ENCODE measurements at places on chromosomes 2 and 18. TPM values are rescaled to one million over a fixed set of nuclear protein-coding genes. Genes with fewer than 3 reads are reported as not detected.

GRCh38 chr2:88452980-88453582, 588 bp upstream of the FOXI3 start:
- no peak for DNase-seq
- peak overlapping the region; percentile 39 for H3K4me3 ChIP-seq
- no peaks in the 10 kb centered on the region for H3K36me3 ChIP-seq
- H3K4me1 ChIP-seq = no peaks in the 10 kb centered on the region
- peaks cover 11% of the 10 kb centered on the region for H3K27me3 ChIP-seq

DNA sequence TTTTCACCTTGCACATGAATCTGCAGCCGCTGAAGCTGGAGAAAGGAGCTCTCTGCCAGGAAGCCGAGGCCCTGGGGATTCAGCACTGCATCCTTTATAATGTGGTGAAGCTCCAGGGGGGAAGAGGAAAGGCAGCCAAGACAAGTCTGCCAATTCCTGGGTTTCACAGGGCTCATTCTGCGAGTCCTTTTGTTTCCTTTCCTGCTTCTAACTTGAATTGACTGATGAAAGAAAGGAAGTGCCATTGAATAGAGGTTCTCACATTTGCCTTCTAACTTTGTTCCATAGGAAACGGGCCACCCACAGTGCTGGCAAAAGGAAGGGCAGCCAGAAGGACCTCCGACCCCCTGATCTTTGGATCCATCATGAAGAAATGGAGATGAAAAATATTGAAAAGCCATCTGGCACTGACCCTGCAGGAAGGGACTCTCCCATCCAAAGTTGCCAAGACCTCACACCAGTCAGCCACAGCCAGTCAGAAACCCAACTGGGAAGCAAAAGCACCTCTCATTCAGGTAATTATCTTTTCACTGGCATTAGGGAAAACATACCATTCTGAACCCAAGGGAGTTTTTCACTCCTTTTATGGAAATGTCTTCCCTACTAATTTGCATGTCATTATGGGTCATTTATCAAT, 765.4 kb downstream of the MBD2 start:
- H3K27me3 ChIP-seq = no peaks in the 10 kb centered on the region
- H3K4me3 ChIP-seq = no peak overlapping the region
- H3K4me1 ChIP-seq = peaks cover 9% of the 10 kb centered on the region
- H3K36me3 ChIP-seq = no peaks in the 10 kb centered on the region
- no peak overlapping the region for H3K27ac ChIP-seq

DNA sequence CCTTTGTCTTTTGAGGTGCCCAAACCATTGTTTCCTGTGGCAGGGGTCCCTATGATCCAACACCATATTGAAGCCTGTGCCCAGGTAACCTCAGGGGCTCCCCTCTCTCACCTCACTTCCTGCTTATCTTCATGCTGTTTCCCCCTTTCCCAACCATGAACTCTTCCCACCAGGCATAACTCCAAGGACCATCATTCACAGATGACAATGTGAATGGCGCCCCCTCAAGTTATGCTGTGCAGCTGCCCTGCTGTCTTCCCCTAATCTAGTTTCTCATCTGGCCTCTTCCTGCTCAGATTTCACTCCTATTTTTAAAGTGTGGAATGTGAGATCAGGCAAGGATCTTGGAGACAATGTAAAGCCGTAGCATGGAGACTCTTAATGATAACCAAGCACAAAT, 1.4 kb downstream of the GMPPA start:
- H3K4me3 ChIP-seq = no peak overlapping the region
- H3K27ac ChIP-seq = no peak overlapping the region
- no peak for DNase-seq
- H3K36me3 ChIP-seq = peaks cover 22% of the 10 kb centered on the region
- peaks cover 43% of the 10 kb centered on the region for H3K4me1 ChIP-seq

DNA sequence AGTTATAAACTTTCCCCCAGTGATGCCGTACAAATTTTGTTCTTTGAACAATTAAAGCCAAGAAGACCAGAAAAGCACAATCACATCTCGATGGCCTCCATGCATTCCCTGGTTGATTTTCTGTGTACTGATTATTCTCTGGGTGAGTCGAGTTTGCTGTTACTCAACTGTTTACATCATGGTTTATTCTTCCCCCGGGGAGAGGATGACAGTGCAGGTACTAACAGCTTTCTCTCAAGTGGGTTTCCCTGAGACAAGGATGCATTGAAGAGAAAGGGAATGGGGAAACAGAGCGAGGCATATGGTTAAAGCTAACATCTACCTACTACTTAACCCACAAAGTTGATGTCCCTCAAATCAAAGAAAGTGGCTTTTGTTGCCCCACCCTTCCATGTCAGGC, 410.8 kb upstream of the FANCL start:
- no peaks in the 10 kb centered on the region for H3K4me1 ChIP-seq

- no peak for DNase-seq
- no peaks in the 10 kb centered on the region for H3K36me3 ChIP-seq
- no peak overlapping the region for H3K4me3 ChIP-seq
- no peak overlapping the region for H3K27ac ChIP-seq
- H3K27me3 ChIP-seq = no peaks in the 10 kb centered on the region
Measured at GRCh38 chr2:60355849-60356261, 197.6 kb downstream of the BCL11A start.

OXER1 gene
- total RNA-seq = 0.48 TPM

- no peaks in the 10 kb centered on the region for H3K4me1 ChIP-seq
- DNase-seq = no peak
- no peaks in the 10 kb centered on the region for H3K36me3 ChIP-seq
- H3K27ac ChIP-seq = no peak overlapping the region
- no peaks in the 10 kb centered on the region for H3K27me3 ChIP-seq
Measured at GRCh38 chr2:99666256-99666655, 176.4 kb upstream of the REV1 start.

MEIS1 gene
- total RNA-seq = 16.7 TPM

DNA sequence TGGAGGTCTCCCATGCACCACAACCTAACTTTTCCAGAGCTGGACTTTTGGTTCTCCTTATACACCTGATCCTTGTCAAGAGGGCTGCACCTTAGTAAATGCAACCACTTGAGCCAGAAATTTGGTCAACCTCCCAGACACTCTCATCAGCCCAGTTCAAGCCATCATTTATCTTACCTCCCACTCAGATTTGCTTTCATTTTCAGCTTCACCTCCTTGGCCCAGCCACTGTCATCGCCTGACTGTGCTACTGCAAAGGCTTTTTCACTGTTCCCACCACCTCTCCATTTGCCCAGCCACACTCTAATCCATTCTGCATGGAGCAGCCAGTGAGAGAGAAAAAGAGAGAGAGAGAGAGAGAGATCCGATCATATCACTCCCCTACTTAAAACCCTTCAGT, 112.4 kb upstream of the DDX18 start:
- no peaks in the 10 kb centered on the region for H3K27me3 ChIP-seq
- no peaks in the 10 kb centered on the region for H3K36me3 ChIP-seq
- H3K4me3 ChIP-seq = no peak overlapping the region
- H3K27ac ChIP-seq = no peak overlapping the region

DNA sequence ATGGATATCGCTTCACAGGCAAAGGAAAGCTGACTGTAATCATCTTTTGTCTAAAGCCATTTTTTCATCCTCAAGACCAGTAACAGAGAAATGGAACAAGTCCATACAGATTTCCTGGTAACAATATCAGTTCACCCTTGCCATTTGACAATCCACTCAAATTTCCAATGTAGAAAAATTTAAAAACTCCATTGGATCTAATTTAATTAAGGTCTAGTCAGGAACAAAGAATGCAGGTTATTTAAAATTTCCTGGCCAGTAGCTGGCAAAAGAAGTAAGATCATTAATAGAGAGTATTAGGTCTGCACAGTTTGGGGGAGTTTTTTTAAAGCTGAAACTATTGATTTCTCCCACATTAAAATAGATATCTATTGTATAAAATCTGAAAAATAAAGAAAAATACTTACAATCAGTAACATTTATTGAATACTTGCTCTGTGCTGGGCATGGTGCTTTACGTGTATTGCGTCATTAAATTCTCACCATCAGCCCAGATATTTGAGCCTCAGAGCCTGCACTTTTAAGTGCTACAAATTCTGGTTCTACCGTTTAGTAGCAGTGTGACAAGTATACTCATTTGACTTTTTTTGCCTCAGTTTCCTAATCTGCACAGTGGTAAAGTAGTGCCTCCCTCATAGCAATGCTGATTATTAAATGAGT, 41.8 kb downstream of the SMARCAL1 start:
- H3K27me3 ChIP-seq = no peaks in the 10 kb centered on the region
- no peak for DNase-seq
- no peak overlapping the region for H3K4me3 ChIP-seq

MDH1B gene
- total RNA-seq = 1.1 TPM

DNA sequence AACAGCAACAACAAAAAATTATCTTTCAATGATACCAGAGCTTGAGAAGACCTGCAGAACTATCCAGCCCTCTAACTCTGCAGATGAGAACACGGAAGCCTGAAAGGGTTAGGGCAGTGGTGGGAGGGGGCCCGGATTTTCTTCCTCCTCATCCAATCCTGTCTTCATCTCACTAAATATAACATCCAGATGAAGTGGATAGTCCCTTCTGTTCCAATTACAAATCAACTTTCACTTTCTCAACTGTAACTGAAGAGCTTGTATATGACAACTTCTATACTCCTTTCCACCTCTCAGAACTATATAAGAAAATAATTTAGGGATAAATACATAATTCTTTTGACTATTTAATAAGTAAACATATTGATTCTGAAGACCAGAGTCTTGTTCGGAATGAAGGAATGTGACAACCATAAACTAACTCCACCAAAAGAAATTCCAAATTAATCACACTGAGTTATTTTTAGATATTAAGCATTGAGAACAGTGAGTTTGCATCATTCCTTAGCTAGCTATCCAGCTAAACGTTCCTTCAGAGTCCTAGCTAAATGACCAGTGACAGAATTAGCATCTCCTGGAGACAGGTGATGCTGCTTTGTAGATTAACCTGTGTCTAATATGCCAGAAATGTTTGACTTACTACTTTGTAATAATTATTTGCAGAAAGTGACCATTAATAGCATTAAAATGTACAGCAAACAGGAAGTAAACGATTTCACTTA, 32.7 kb downstream of the SFT2D3 start:
- peak overlapping the region; percentile 36 for H3K4me3 ChIP-seq
- H3K27me3 ChIP-seq = no peaks in the 10 kb centered on the region
- H3K4me1 ChIP-seq = peaks cover 17% of the 10 kb centered on the region
- H3K27ac ChIP-seq = peak overlapping the region; percentile 63

CNGA3 gene
- not detected for total RNA-seq

- DNase-seq = no peak
- peaks cover 11% of the 10 kb centered on the region for H3K27me3 ChIP-seq
- H3K4me1 ChIP-seq = no peaks in the 10 kb centered on the region
- no peak overlapping the region for H3K4me3 ChIP-seq
- H3K36me3 ChIP-seq = no peaks in the 10 kb centered on the region
Measured at GRCh38 chr2:170712653-170713542, 2.2 kb upstream of the SP5 start.

GRCh38 chr2:23838996-23839395, 87.9 kb downstream of the ATAD2B start:
- no peak overlapping the region for H3K4me3 ChIP-seq
- H3K36me3 ChIP-seq = peaks cover 6% of the 10 kb centered on the region
- no peaks in the 10 kb centered on the region for H3K4me1 ChIP-seq

HOXD13 gene
- total RNA-seq = not detected

GRCh38 chr18:44758861-44759631, 78.4 kb downstream of the SETBP1 start:
- no peaks in the 10 kb centered on the region for H3K27me3 ChIP-seq
- H3K4me1 ChIP-seq = no peaks in the 10 kb centered on the region
- DNase-seq = no peak
- no peak overlapping the region for H3K4me3 ChIP-seq
- no peak overlapping the region for H3K27ac ChIP-seq
- H3K36me3 ChIP-seq = no peaks in the 10 kb centered on the region

All from right atrium auricular region (tissue), 2 donors.